GM12891 (cell line): ENCODE measurements at places on chromosomes 12 and 14.

GRCh38 chr12:71691504-71692129 is 5.7 kb downstream of the TMEM19 start:
- DNase-seq, result no peak

DNA sequence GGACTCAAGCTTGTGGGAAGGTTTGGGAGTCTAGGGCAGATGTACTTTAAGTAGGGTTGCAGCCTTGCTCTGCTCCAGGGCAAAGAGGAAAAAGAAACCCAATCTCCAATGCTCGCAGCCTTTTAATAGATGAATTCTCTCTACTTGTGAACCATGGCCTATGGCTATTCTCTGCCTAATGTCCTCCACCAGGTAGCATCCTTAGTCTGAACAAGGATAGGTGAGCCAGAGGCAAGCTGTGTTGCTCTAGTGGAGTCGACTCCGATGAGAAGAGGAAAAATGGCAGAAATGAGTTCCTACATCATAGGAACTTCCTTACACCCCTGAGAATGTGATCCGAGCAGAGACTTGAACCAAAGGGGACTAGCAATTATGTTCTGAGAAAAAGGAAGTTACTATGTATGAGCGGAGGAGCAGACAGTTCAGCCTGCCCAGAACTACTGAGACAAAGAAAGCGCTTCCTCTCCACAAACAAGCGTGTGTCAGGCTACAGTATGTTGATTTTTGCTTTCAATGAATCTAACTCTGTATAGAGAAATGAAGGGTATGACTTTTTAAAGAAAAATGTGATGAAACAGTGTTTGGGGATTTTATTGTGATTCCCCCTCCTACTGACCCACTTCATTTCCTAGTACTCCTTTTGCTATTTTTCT is 153.6 kb upstream of the ARID2 start:
- no peak for DNase-seq

- no peak for DNase-seq
These were observed 13.3 kb upstream of the NTN4 start for GRCh38 chr12:95803817-95804216.

DNA sequence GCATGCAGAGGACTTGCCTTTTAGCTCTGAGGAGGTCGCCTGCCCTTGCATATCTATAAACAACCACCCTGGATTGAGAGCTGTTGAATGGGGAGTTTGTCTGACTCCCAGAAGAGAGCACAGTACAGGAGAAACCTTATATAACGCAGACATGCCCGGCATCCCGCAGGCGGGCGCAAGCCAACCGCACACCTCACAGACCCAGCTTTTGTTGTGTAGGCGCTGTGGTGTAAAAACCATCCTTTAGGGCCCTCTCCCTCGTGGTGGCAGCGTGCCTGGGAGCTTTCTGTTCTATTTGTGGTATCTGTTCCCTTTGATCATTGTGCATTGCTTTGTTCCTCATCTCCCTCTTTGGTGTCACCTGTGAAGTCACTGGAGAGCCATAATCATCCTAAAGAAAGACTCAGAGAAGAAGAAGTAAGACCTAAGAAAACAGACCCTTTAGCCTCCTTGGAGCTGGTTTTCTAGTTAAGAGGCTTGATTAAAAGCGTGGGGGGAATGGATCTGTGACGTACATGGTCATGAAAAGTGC is 77.7 kb downstream of the ETV6 start:
- no peak for DNase-seq

DNA sequence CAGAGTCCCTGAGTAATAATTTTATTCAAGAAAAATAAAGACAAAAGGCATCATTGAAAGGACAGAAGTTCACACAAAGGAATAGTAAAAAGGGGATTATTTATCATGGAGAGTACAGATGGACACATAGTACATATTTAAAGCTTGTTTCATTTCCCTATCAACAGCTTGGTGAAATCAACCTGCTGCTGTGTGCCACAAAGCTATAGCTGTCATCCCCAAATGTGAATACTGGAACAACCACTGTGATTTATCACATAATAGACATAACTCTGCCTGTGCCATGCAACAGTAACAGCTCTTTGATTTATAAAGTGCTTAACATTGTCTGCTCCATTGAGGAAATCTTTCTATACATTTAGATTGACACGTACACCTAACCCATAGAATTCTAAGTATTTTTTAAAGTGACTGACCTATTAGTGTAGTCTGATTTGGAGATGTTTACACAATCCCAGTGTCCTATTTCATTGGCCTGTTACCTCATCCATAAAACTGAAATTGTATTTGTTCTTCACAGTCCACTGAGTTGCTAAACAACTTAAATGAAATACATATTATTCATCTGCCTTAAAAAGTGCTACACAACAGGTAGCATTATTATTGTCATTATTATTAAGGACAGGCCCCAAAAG is 3.3 kb downstream of the NEMF start:
- DNase-seq, result no peak

DNA sequence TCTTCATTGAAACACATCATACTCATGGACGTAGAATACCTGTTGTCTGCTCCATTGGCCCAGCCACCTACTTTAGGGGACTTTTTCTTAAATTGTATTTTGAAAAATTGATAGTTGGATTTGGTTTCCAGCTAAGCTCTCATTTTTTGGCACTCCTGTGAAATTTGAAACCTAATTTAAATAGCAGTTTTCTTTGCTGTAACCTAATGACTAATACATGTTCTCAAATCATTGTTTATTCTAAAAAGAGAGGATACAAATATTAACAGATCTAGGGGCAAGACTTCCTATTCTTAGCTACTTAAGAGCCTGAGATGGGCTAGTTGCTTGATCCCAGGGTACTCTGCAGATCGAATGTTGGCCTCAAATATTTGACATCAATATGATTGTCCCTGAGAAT is 78.9 kb downstream of the PLEKHA5 start:
- DNase-seq, result no peak
